NK-92 treated with Interleukin-12 subunit alpha and Interleukin-12 subunit beta, amount 100 ng/mL, for 24 hours (cell line): ENCODE measurements at places on chromosomes 6 and 20.

GRCh38 chr20:34896086-34896621, 19.7 kb downstream of the ACSS2 start:
- DNase-seq = no peak

GRCh38 chr6:142458836-142459235, 157.0 kb downstream of the ADGRG6 start:
- DNase-seq = no peak

- no peak for DNase-seq
These were observed 10.5 kb downstream of the KCNK15 start for GRCh38 chr20:44756011-44756688.

- no peak for DNase-seq
These were observed 52.2 kb upstream of the SPACA1 start for GRCh38 chr6:87995461-87995860.

GRCh38 chr6:3442431-3443220, 14.2 kb downstream of the SLC22A23 start:
- DNase-seq = no peak

- no peak for DNase-seq
These were observed 19.0 kb upstream of the PREX1 start for GRCh38 chr20:48846516-48847492.

GRCh38 chr6:169292338-169293124, 38.9 kb upstream of the THBS2 start:
- DNase-seq = no peak

DNA sequence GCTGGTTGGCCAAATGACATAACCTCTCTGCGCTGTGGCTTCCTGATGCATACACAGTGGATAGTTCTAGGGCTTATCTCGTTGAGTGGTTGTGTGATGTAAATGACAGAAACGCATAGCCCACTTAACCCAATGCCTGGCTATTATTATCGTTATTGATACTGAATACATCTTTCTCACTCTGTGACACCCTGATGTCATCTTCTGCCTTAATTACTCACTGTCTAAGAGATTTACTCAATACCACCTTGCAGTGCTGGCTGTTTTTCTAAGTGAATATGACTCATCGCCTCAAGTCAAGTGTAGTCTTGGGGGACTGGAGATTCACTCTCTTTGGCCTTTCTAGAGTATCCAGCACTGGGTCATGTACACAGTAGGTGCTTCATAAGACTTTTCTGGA, 73.6 kb downstream of the NDUFAF5 start:
- DNase-seq = no peak

DNA sequence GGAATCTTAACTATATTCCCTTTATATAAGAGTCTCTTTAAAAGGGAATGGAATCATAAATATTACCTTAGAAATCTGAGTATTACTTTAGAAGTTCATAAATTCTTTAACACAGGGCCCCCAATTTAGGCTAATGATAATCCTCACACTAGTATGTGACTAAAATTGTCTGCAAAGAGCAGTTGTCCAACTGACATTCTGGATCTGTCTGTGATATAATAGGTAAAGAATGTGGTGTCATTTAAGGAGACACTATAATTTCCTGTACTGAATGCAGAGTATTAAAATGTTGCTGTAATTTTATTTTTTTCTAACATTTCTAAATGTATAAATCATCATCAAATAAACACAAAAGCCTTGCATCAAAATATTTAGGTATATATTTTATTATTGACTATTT, 128.5 kb upstream of the DST start:
- DNase-seq = no peak

DNA sequence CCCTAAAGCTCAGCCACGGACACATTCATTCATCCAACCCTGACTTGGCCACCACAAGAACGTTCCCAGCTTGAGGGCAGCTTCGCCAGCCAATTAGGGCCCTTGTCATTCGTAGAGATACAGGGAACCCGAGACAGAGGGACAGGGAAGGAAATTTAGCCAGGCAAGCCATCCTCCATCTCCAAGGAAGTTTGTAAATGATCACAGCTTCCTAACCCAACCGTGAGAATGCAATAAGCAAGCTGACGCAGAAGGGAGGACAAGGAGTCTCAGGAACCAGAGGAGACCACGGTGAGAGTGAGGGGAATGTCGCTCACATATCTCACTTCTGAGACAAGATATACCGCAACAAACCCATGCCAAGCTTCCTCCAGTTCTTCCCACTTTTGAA, 1.4 kb downstream of the TRAM2 start:
- no peak for DNase-seq

DNA sequence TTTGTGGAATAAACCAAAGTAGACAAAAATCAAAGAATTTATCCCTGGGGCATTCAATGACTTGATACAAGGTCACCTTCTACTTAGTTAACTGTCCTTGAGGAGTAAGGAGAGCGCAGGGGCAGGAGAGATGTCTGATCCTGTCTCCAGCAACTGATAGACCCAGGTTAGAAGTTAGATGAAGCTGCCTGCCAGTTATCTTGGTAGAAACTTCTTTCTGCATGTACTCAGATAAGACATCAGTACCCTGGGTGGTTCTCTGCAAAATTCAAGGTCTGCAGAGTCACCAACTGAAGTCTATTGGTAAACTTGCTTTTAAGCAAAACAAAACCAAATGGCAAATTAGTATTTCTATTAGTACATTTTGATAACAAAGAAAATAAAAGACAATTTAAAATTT, 2.7 kb downstream of the SGK1 start:
- no peak for DNase-seq

DNA sequence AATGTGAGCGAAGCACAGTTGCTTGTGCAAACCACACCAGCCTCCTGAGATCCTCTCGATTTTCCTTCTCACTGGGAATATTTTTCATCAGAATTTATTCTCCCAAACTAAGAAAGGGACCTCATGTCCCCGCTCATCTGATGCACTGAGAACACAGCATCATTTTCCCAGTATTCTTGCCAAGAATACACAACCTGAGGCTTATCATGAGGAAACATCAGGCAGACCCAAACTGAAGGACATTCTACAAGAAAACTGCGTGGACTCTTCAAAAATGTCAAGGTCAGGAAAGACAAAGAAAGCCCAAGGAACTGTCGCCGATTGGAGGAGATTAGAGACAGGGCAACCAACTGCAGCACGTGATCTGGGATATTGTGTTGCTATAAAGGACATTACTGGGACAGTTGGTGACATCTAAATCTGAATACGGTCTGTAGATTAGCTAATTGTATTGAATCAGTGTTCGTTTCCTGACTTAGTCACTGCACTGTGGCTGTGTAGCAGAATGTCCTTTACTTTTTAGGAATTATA, 72.3 kb downstream of the SNX5 start:
- DNase-seq = no peak

DNA sequence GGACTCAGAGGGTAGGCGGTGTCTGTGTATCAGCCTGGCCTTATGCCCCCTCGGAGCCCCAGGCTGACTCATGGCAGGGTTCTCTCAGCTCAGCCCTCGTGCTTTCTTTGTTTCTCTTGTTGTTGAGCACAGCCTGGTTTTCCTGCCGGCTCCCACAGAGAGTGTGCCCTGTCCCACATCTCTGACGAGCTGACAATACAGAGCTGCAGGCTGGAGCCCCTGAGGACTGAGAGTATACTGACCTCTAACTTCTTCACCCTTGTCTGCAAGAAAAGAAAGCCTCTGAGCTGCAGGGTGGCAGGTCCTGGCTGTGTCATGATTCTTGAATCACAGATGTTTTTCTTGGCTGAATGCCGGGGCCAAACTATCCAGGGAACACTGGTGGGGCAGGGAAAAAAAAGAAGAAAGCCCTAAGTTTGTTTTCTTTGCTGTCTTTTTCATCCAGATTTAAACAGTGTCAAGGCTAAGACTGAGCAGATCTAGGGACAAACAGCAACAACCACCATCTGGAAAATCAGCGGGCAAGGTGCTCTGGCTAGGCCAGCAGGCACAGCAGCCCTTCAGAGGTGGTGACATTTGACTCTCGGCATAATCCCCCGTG, 63.3 kb upstream of the ZNF133 start:
- no peak for DNase-seq

DNA sequence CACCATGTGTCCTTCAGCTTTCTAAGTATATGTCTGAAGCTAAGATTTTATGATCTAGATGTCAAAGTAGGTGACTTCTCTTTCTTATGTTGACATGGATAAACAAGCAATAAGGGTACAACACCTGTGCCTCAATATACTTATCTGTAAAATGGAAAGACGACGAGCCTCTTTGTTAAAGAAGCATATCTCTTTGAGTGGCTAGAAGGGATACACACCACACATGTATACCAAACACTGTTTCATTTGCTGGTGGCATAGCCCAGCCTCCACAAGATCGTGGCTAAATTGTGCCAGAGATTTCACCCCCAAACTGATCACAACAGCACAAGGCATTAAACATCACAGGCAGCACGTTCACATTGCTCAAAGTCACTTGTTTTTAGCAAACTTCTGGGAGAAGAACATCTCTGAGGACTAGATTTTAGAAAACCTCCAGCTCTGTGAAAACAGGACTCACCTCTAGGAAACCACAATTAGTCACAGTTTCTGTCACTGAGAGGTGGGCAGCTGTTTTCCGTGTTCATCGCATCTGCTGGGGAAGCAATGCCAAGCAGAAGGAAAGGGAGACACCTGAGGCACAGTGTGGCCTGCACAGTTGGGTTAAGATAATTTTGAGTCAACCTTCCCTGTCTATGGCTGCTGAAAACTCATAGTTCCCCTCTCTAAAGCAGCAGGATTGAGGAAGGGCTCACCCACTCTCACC, 263.0 kb upstream of the PLCB4 start:
- DNase-seq = no peak

GRCh38 chr6:134721060-134721405, 228.9 kb downstream of the ALDH8A1 start:
- DNase-seq = no peak

DNA sequence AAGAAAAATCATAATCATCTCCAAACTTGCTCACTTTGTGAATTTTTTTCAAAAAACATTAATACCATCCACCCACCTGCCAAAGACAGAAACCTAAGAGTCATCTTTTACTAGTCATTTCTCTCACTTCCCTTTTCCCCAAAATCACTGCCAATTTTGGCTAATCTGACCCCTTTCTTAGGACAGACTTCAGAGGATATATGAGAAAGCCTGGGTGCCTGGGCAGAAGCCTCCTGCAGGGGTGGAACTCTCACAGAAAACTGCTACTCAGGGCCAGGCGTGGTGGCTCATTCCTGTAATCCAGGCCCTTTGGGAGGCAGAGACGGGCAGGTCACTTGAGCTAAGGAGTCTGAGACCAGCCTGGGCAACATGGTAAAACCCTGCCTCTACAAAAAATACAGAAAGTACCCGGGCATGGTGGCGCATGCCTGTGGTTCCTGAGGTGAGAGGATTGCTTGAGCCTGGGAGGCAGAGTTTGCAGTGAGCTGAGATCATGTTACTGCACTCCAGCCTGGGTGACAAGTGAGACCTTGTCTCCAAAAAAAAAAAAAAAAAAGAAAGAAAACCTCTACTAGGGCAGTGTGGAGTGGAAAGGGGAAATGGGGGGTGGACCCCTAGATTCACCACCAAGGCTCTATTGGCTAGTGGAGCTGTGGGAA, 3.8 kb downstream of the DEK start:
- DNase-seq = no peak

- no peak for DNase-seq
These were observed 845 bp downstream of the HLA-DPA1 start for GRCh38 chr6:33072508-33073100.

GRCh38 chr6:80336911-80337310, 230.4 kb downstream of the BCKDHB start:
- DNase-seq = no peak

DNA sequence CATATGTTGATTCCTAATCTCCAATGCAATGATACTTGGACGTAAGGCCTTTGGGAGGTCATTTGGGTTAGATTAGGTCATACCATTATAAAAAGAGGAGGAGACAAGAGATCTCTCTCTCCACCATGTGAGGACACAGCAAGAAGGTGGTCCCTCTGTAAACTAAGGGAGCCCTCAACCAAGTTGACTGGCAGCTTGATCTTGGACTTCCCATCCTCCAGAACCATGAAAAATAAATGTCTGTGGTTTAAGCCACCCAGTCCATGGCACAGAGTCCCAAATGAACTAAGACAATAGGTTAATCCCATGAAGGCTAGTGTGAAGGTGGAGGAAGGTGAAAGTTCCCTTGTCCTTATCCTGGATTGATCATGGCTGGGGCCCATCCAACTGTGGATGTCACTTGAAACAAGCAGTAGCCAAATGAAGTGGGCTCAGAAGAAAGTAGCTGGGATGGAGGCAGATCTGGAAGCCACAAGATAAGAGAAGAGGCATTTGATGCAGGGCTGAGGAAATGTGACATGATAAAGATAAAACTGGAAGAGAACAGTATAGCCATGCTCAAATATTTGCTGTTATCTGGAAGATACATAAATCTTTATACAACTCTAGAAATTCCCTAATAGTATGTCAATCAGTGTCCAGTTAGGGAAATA, 99.9 kb downstream of the BANF2 start:
- DNase-seq = no peak

DNA sequence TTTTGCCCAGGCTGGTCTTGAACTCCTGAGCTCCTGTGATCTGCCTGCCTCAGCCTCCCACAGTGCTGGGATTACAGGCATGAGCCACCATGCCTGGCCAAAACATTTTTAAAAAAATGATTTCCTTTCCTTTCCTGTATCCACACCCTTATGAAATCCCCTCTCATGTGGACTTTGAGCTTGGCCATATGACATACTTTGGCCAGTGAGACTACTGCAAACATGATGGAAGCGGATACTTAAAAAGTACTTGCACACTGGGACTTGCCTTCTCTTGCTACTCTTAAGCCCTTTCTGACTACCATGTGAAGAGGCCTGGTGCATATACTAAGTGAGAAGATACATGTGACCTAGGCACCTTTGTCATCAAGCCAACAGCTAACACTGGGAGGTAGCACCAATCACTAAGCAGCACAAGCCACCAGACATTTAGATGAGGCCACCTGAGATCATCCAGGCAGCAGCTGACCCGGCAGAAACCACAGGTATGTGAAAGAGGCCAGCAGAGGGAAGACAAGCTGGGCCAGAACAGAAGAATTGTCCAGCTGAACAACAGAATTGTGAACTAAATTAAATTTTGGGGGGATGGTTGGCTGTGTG, 78.5 kb upstream of the HDAC2 start:
- DNase-seq = no peak

DNA sequence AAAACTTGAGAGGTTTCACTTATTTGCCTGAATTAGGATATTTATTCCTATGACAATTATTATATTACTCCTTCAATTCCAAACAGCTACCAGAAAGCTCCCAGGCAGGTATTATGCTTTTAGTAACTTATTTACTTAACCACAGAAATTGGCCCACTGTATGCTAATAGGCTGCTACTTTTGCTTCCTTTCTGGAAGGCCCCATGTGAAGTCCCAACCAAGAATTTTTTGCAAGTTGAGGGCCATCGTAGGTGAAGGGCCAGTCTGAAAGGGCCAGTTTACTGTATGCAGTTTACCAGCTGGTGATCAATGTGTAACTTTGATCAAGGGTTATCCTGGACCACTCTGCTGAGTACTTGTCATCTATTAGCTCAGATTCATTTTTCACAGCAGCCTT, 45.0 kb downstream of the EDN1 start:
- DNase-seq = no peak

DNA sequence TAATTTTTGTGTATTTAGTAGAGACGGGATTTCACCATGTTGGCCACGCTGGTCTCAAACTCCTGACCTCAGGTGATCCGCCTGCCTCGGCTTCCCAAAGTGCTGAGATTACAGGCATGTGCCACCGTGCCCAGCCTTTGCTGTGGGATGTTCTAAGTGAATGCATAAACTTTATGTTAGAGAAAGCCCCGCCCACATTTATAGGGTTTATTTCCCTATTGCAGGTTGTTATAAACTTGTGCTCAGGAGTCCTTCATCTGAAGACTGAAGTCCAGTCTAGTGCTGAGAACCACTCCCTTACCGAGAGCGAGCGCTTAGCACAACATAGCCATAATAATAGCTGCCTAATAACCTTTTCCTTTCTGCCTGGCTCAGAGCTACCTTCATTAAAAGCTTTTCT, 75.4 kb upstream of the ZNF217 start:
- no peak for DNase-seq
